ENCODE measurements at places on chromosomes 2 and 18.

- peak; percentile 12 for DNase-seq
Observed at GRCh38 chr18:26133652-26134051, at the start of gene PSMA8. PSMA8 (plus strand) TSS chr18:26133869; CDS start chr18:26133966, 97 bp downstream.

- DNase-seq: no peak
Observed at GRCh38 chr18:48392268-48392667, 16.9 kb downstream of the ZBTB7C start.

GRCh38 chr2:30984148-30984547 lies 154.1 kb downstream of the GALNT14 start:
- DNase-seq: no peak

DNA sequence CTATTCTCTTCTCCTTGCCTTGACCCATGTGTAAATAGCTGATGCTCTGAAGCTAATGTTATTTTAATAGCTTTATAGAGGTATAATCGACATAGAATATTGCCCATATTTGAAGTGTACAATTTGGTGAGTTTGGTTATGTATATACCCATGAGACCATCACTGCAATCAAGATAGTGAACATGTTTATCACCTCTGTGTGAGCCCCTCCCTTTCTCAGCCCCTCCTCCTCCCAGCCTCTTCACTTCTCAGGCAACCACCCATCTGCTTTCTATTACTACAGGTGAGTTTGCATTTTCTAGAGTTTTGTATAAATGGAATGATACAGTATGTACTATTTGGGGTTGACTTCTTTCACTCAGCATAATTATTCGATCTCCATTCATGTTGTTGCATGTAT lies 181.1 kb downstream of the INO80D start:
- no peak for DNase-seq

- DNase-seq: peak; percentile 44
Observed at GRCh38 chr2:96554293-96555145, 18.0 kb downstream of the ARID5A start.

DNA sequence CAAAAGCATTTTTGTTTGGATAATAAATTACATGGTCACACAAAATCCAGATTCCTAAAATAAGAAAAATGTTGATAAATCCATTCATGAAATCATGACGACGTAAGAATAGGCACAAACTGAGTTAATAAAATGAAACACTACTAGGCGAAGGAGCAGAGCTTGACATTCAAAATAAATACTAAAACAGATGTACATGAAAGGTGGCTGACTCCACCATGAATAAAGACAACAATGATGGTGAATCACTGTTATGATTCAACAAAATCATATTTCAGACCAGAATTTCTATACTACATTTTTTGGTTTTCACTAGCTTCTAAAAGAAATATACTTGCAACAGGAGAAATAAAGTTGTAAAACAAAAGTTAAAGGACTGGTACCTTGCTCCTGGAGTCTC lies 122.0 kb upstream of the RNU4ATAC start:
- DNase-seq: no peak

DNA sequence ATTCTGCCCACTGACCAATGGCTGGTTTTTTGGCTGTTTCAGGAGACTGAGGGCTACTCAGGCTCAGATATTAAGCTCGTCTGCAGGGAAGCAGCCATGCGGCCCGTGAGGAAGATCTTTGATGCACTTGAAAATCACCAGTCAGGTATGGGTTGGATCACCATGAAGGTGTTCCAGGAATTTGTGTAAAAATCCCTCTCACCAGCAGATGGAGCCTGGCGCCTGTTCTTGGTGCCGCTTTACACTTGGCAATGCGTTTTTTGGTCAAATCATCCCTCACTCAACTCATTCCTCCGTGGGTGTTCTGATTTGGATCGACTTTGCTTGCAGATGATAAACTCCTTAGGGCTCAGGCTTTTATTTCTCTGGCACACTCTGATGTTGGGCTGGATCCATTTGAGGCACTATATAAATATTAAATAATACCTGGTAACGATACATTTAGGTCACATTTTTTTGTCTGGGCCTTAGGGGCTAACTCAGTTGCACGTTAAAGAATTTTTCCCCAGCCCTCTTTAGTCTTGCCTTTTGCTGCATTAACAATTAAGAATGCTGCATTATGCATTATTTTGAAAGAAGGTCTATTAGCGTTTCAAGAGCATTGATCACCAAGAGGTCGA lies 50.0 kb downstream of the HDHD2 start:
- DNase-seq: peak; percentile 14
